Daoy (cell line): ENCODE measurements at places on chromosomes 6 and 20. TPM values are rescaled to one million over a fixed set of nuclear protein-coding genes. Genes with fewer than 3 reads are reported as not detected.
A peak's percentile ranks its signal among the peaks of the same experiment; 100 is the strongest.

GRCh38 chr6:124963416-124963785 is 1.2 kb downstream of the RNF217 start:
- DNase-seq, result peak; percentile 38

DNA sequence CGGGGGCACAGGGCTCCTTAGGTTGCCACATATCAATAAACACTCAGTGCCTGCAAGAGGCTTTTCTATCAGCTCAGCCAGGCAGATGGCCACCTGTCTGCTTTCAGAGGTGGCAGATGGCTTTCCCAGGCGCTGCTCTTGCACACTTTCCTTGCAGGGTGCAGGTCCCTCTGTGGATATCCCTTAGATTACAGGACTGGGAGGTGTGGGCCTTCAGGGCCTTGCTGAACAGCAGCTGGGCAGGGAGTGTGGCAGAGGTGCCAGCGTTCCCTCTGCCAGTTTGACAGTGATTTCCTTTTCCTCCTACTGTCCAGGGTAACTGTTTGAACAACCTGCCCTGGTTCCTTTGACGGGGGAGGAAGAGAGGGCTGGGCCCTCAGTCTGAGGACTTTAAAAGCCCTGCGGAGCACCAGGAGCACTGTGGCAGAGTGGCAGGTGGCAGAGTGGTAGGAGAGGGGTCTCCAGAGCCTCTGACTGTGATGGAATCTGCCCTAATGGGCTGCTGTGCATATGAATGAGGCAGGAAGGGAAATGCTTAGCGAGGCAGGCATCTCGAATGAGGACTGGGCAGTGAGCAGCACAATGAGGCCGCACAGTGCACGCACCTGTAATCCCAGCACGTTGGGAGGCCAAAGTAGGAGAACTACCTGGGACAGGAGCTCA is 34.2 kb downstream of the ABHD12 start:
- no peak for DNase-seq

DNA sequence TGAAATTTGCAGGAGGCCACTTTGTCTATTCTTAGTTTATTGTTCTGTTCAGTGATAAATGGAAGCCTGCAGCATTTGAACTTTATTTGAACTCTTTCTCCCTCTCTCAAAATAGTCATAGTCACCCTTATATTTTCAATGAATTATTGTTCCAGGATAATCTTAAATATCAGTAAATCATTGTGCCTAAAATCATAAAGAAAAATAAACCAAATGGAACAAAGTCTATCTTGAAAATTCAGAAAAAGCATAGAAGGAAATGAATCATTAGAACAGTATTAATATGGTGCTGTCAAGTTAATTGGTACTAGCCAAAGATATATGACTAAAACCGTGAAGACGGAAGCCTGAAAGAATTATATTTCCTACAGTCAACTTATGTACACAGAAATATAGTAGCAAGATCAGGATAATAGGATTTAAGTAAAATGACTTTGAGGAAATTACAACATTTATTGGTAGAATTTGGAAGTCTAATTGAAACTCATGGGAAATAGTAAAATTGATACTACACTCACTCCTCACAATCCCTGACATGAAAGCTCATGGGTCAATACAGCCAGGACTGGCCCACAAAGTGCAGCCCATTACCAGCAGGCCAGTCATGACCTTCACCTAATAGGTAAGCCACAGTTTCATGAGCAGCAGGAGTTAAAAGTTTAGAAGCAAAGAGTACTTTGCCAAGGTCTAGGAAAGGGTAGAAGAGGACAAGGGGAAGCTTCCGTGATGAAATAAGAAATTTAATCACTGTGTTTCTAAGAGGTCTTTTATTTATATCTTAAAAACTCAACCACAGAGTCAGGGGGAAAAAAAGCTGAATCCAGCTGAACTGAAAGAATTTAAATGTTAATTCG is 119.9 kb upstream of the ENPP5 start:
- no peak for DNase-seq

DNA sequence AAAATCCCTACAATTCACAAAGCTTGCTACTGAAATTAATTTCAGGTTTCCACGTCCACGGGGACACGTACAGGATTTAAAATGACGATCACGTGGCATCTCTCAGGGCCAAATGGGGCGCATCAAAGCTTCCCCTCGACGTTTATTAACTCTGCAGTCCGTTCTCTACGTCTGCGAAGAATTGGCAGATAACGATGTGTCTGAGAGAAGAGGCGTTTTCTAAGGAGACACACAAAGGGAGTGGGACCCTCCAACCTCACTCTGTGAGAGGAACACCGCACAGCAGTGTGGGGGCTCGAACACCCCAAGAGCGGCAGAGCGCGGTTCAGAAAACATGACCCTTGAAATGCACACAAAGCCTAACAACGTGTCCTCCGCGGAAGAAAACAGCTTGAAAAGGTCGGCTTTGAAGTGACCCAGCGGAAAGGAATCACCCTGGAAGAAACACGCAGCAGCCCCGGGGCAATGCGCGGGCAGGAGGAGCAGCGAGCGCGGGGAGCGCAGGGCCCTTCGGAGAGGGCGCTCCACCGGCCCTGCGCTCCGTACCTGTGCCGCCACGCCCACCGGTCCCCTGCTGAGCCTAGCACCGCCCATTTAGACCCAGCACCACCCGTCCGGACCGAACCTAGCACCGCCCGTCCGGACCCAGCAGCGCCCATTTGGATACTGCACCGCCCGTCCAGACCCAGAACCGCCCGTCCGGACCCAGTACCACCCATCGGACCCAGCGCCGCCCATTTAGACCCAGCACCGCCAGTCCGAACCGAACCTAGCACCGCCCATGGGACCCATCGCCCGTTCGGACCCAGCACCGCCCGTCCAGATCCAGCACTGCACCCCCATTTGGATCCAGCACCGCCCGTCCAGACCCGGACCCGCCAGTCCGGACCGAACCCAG is 1.1 kb upstream of the AFDN start:
- DNase-seq, result peak; percentile 32

GRCh38 chr6:90118581-90118980 is 178.1 kb downstream of the BACH2 start:
- no peak for DNase-seq

- no peak for DNase-seq
Observed at GRCh38 chr6:11645016-11645415, 107.5 kb downstream of the TMEM170B start.

- DNase-seq, result no peak
Observed at GRCh38 chr6:16974387-16974673, 127.5 kb upstream of the STMND1 start.

DNA sequence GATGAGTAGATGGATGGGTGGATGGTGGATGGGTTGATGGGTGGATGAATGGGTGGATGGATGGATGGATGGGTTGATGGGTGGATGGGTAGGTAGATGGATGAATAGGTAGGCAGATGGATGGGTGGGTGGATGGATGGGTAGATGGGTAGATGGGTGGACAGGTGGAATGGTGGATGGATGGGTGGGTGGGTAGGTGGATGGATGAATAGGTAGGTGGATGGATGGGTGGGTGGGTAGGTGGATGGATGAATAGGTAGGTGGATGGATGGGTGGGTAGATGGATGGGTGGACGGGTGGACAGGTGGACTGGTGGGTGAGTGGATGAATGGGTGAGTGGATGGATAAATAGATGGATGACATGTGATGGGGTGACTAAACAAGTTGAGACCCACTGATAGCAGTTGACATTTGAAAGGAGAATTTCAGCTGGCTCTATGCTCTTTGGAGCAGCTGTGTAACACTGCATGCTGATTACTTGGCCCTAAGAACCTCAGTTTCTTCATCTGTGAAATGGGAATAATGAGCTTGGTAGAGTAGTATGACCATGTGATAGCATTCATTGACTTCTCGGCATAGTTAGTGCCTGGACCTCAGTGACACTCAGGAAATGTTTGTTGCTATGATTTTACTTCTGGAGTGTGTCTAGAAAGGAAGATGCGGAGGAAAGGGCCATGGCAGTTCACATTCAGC is 184.3 kb downstream of the NFATC2 start:
- no peak for DNase-seq

DNA sequence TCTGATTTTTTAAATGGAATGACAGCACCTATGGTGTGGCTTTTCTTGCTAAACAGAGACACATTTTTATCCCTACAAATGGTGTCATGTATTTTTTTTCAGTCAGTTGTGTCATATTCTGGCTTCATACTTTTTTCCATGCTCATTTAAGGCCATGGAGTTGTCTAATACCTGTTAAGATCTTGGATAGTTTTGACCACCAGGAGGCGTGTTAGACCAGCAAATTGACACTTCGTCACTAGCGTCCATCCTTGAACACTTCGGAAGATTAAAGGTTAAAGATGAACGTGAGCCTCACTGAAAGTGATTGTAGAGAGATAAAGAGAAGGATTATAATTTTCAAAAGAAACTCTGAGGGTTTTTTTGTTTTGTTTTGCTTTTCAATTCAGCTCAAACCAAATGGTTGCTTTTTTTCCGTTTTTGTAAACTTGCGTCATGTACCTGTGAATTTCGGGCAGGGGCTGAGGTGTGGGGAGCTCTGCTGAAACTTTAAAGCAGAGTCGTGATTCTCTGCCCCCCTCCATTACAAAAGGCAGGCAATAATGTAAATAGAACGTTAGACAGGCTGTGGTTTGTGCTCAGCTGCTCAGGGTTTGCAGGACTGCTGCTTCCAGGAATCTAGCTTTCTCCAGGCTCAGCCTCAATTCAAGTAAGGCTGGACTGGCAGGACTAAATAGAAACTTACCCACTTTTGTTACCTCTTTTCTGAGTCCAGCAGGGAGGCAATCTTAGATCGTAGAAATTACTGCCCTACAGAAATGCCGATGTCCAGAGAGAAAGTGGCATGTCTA is 245.1 kb downstream of the FOXA2 start:
- peak; percentile 70 for DNase-seq

- no peak for DNase-seq
Observed at GRCh38 chr6:87100216-87100615, 5.3 kb upstream of the CGA start.

- DNase-seq, result peak; percentile 27
Observed at GRCh38 chr20:61299104-61299503, 47.0 kb downstream of the CDH4 start.

DNA sequence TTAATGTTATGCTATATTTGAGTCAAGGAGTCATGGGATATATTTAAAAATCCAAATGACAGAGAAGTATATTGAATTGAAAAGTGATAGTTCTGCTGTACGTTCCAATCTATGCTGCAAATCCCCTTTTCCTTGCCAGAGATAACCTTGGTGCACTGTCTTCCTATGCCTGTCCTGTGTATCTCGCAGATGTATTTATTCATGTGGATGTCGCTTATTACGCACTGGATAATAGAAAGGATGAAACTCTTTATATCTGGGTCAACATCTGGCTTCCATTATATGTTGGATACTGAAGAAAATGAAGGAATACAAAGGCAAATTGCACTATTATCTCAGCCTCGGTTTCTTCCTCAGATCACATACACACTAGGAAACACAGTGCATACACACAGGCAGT is 331.3 kb downstream of the BCKDHB start:
- no peak for DNase-seq

DNA sequence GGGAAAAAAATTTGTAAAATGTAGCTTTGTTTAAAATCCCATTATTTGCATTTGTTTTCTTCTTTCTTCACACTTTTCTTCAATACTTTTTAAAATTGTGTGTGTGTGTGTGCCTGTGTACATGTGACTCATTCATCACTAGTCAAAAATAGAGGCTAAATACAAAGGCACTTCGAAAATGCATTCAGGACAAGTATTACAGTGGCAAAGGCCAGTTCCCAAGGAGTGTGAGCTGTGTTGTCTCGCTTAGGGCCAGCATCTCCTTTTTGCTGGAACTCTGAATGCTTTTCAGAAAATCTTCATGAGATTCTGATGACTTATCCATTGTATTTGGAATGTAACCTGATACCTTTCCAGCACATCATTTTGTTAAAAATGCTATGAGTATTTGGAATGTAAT is 288.5 kb upstream of the CNR1 start:
- no peak for DNase-seq

DNA sequence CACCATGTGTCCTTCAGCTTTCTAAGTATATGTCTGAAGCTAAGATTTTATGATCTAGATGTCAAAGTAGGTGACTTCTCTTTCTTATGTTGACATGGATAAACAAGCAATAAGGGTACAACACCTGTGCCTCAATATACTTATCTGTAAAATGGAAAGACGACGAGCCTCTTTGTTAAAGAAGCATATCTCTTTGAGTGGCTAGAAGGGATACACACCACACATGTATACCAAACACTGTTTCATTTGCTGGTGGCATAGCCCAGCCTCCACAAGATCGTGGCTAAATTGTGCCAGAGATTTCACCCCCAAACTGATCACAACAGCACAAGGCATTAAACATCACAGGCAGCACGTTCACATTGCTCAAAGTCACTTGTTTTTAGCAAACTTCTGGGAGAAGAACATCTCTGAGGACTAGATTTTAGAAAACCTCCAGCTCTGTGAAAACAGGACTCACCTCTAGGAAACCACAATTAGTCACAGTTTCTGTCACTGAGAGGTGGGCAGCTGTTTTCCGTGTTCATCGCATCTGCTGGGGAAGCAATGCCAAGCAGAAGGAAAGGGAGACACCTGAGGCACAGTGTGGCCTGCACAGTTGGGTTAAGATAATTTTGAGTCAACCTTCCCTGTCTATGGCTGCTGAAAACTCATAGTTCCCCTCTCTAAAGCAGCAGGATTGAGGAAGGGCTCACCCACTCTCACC is 263.0 kb upstream of the PLCB4 start:
- DNase-seq, result no peak

- DNase-seq, result no peak
Observed at GRCh38 chr6:136549300-136550044, 750 bp downstream of the MAP7 start.

GRCh38 chr6:143842461-143842901 is 657 bp upstream of the LTV1 start:
- DNase-seq, result no peak

DNA sequence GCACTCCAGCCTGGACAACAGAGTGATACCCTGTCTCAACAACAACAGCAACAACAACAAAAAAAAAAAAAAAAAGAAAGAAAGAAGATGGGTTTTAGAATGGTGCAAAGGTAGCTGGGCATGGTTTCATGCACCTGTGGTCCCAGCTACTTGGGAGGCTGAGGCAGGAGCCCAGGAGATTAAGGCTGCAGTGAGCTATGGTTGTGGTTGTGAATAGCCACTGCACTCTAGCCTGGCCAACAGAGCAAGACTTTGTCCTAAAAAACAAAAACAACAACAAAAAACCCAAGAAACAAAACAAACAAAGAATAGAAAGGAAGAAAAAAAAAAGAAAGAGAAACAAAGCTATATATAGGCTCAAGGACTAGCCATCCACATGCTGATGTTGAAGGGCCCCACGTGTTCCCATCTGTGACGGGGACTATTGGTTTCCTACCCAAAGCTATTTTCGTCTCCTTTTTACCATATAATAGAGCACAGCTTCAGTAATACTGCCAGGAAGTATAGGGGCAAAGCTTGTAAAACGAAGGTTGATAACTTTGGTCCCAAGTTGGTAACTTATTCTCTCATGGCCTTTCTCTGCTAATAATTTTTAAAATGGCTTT is 7.9 kb upstream of the EEF1E1 start:
- DNase-seq, result no peak

Gene GLO1
- 254 and 303 TPM in 2 replicates for total RNA-seq

Gene HSPA1L
- total RNA-seq, result 0.12 and 0.80 TPM in 2 replicates

Gene HDGFL1
- not detected in 2 replicates for total RNA-seq

Gene TTLL9
- 1.5 TPM in 1 of 2 replicates, not detected in the other for total RNA-seq

Gene OOEP
- total RNA-seq, result not detected in 2 replicates

Gene BPI
- 0.09 TPM in 1 of 2 replicates, not detected in the other for total RNA-seq

Gene CYP24A1
- total RNA-seq, result 0.46 and 1.0 TPM in 2 replicates
